ENCODE measurements at places on chromosomes 3 and 15.

DNA sequence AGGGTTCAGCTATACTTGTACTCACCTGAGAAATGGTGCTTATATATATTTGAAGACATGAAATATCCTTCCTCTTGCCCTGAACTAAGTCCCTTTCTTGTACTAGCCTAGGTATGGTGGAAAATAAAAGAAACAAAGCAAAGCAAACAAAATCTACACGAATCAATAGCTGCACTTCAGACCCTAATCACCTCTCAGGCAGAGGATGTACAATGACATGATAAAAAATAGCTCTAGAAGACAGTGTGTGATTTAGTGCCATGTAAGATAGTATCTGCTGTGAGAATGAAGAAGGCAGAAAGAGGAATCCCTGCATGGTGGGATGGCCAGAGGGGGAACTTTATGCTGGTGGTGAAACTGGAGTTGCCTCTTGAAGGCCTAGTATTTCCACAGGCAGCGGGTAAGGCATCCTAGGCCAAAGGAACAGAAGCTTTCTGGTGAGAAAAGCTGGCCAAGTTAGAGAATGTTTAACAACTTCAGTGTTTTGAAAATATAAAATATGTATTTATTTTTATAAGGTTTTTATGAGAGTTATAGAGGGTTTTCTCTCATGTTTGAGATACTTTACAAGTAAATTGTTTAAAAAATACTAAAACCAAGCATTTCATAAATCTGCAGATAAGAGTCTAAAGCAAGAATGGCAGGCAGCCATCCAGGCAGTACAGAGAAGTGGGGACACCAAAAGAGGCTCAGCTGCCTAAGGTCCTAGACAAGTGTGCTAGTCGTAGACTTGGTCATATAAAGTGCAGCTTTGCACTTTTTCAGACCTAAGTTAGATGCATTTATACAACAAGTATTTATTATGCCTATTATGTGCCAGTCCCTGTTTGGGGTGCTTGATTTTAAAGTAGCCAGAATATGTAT lies 14.9 kb downstream of the LEKR1 start:
- no peak for DNase-seq

DNA sequence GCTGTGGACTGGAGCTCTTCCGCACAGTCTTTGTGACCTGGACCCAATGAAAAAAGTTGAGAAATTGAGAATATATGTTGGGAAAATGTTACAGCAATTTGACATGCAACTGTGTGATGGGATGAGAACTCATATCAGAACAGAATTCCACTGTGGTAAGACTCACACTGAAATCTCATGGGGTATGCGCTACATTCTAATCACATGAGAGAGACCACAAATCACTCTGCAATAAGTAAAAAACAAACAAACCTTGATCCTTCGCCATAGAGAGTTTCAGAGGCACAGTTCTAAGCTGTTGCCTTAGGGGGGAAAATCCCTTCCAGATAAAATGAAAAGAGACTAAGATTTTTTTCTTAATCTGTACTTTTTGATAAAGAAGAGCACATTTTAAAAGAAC lies 37.3 kb downstream of the LMCD1 start:
- no peak for DNase-seq

GRCh38 chr3:37256447-37256846 lies 82.1 kb upstream of the LRRFIP2 start:
- DNase-seq: no peak

- no peak for DNase-seq
Observed at GRCh38 chr3:14133188-14133800, 8.4 kb downstream of the TMEM43 start.

- DNase-seq: no peak
Observed at GRCh38 chr15:81199031-81199779, 2.5 kb downstream of the IL16 start.

GRCh38 chr3:79809106-79809505 lies 41.3 kb upstream of the ROBO1 start:
- DNase-seq: no peak

- DNase-seq: no peak
Observed at GRCh38 chr3:88462230-88462629, 312.5 kb downstream of the C3orf38 start.

- DNase-seq: no peak
Observed at GRCh38 chr3:94433811-94434210, 370.9 kb downstream of the NSUN3 start.

DNA sequence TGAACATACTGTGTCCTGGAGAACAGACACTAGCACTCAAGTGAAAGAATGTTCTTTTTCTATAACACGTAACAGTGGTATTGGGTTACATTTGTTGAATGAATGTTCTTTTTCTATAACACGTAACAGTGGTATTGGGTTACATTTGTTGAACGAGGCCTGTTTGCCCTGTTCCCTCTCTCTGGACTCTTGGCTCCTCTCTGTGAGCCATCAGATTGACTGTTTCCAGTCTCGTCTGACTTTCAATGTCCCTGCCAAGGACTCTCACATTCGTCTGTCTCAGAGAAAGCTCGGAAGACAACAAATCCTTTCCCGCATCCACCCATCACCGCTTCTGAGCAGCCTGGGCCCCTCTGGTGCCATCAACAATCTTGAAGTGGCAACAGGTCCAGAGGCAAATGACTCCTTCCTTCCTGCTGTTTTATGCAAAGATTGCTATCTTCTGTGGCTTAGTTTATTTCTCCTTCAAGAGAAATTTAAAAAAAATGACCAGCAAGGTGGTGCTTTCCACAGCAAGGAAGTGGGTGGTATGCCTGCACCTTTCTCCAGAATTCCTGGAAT lies 8.0 kb downstream of the TMEM45A start:
- DNase-seq: no peak

- no peak for DNase-seq
Observed at GRCh38 chr15:90338532-90338931, 13.6 kb upstream of the ZNF774 start.

DNA sequence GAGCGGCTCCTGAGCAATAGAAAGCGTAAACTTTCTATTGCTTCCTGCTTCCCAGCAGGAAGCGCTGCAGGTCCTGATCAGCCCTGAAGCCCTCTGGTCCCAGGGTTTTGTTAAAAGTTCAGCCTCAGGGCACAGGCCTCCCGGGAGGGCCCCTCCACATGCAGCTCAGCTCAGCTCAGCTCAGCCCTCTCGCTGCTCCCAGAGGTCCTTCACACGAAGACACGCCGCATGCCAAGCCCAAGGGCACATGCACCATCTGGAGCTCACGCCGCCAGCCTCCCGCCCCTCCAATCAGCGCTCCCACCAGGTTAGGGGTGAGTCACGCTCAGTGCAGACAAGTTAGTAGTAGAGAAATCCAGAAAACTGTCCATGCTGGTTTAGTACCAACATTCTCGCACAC lies 12.7 kb downstream of the TKT start:
- DNase-seq: no peak
